Naive B cell (primary cell): ENCODE measurements at places on chromosomes 6 and 20.
A peak's percentile ranks its signal among the peaks of the same experiment; 100 is the strongest.

- peak; percentile 24 for DNase-seq
Measured at GRCh38 chr6:107634324-107635056, 144.6 kb downstream of the SOBP start.

DNA sequence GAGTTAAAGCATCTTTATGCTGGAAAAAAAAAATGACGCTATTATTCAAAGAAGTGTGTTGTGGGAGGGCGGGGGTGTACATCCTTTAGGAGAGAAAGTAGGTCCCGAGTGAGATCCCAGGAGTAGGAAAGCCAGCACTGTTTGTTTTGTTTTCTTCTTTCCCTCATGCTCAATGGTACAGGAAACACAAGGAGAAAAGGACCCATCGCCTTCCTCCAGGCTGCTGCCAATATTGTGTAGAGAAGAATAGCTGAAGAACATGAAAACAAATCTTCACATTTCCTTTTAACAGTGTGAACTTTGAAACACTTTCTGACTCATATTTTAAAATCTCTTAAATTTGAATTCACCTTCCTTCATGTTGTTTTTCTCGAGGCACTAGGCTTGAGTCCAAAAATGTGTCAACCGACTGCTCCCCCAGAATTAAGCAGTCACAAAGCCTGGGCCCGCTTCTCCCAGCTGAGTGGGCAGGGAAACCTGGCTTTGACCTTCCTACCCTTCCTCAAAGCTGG is 22.3 kb downstream of the PPP1R16B start:
- DNase-seq, result no peak

- DNase-seq, result no peak
Measured at GRCh38 chr6:14316651-14317386, 199.2 kb downstream of the CD83 start.

DNA sequence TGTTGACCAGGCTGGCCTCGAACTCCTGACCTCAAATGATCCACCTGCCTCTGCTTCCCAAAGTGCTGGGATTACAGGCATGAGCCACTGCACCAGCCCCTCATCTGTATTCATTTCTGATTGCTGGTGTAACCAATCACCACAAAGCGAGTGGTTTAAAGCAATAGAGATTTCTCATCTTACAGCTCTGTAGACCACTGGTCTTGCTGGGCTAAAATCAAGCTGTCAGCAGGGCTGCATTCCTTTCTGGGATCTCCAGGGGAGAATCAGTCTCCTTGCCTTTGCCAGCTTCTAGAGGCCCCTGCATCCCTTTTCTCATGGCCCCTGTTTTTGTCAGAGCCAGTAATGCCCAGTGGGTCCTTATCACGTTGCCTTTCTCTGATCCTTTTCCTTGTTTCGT is 49.9 kb upstream of the PMEPA1 start:
- no peak for DNase-seq

- DNase-seq, result no peak
Measured at GRCh38 chr6:38773338-38773737, 58.2 kb downstream of the DNAH8 start.

DNA sequence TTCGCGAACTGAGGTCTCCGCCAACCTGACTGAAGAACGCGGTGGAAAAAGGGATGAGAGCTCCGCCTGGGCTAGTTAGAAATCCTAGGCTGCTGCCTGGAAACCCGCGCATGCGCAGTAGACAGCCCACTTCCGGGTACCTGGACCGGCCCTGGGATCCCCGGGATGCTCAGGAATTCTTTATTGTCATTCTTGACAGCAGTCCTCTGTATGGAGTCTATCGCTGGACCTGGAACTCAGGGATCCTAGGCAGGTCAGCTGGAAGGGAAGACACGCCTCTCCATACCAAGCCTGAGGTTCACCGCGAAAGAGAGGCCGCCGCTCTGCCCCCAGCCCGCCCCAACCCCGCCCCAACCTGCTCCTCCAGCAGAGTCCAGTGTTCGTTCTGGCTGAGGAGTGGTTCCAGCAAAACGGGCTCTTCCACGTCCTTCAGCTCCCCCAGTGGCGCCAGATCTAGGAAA is 1379.2 kb upstream of the DEFB115 start:
- no peak for DNase-seq

GRCh38 chr6:88492824-88493223 is 326.7 kb upstream of the CNR1 start:
- no peak for DNase-seq

- DNase-seq, result no peak
Measured at GRCh38 chr20:41047279-41047974, 18.8 kb downstream of the TOP1 start.

GRCh38 chr6:44527181-44527580 is 139.7 kb downstream of the CDC5L start:
- no peak for DNase-seq

DNA sequence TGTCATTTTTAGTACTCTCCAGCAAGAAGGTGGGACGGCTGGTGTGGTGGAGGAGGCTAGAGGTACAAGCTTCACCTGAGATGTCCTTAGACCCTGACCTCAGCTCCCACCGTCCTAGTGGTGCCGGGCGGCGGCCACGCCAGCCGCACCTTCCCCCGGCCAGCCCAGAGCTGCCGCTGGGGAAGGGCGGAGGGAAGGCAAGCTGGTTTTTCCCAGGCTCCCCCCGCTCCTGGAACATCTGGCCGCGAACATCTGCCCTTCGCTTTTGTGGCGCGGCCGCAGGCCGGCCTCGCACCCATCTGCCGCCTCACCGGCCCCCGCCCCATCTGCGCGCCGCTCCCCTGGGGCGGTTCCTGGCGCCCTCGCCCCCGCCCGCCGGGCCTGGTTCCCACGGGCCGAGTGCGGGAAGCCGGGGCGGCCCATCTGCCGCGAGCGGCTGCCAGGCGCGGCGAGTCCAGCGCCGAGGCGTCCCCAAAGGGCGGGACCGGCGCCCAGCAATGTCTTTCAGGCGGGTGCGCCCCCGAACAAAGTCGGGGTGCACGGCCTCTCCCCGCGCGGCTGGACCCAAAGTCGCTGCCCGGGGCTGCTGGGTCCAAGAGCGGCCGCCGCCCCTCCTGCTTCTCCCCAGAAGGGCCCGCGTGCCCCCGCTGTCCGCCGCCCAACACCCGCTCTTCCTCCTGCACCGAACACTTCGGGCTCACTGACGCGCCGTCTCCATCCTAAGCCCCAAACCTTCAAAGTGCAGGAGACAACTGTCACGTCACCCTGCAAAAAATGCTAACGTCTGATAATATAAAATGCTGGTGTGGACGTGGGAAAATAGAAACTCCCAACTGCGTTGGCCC is 17.3 kb upstream of the ID1 start:
- peak; percentile 20 for DNase-seq

GRCh38 chr6:82651845-82652335 is 288.3 kb downstream of the TPBG start:
- DNase-seq, result no peak

DNA sequence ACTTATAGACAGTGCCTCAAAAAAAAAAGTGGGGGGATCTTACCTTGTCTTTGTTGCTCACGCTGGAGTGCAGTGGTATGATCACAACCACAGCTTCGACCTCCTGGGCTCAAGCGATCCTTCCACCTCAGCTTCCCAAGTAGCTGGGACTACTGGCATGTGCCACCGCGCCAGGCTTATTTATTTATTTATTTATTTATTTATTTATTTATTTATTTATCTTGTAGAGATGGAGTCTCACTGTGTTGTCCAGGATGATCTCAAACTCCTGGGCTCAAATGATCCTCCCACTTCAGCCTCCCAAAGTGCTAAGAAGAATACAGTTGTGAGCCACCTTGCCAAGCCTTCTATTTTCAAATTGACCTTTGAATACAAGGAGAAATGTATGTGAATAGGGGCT is 553.0 kb upstream of the BTBD3 start:
- no peak for DNase-seq

DNA sequence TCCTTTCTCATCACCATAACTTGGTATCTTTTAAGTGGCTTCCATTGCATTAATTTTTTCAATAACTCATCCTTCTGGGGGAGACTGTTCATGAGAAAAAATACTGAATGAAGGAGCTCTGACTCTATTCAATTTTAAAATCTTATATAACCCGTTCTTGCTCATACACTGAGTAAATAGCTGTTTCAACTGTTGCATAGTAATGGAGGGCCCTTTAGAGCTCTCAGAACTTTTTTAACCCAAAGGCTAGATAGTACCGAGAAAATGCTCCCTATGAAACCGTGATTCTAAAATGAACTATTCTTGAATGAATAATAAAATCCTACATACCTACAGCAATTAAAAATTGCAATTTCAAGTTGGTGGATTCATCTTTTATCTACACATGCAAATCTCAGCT is 5.3 kb downstream of the SLC2A12 start:
- DNase-seq, result no peak

DNA sequence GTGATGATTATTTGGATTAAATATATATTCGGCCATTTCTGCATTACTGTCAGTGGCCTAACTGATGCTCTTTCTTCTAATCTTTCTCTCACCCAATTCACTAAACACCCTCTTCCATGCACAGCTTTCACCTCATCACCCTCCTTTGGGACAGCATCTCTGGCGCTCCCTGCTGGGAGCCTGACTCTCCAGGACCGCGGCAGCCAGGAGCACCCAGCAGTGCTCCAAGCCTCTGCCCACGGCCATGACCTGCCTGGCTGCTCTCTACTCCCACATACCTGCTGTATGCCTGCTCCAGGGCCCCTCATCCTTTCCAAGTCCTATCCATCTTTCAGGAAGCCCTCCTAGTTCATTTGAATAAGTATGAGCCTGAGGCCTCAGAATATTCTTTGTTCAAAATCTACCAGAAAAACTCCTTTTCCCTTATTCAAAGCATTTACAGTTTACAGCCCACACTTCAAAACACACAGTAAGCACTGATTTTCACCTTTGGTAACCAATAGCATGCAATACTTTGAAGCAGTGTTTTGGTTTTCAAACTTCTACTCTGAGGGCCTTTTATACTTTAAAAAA is 15.2 kb downstream of the CTCFL start:
- no peak for DNase-seq

- DNase-seq, result no peak
Measured at GRCh38 chr6:151317103-151317994, 74.0 kb downstream of the ZBTB2 start.

DNA sequence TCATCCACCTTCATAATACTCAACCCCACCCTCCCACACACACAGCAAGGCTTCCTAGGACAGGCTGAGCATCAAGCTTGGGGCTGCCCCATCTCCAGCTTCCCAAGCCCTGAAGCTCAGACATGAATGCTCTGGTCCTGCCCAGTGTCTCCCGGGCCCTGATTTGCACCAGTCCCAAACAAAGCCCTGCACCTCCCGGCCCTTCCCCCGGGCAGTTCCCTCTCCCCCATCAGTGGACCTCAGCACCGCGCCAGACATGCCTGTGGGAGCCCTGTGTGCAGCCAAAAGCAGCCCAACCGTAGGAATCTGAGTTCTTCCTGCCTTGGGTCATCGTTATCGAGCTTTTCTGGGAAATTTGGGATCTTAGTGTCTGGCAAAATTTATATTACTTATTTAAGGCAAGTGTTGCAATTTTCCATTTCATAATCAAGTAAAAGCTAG is 63.5 kb downstream of the THBS2 start:
- DNase-seq, result no peak

- DNase-seq, result no peak
Measured at GRCh38 chr20:24206995-24207394, 218.4 kb upstream of the GGTLC1 start.

DNA sequence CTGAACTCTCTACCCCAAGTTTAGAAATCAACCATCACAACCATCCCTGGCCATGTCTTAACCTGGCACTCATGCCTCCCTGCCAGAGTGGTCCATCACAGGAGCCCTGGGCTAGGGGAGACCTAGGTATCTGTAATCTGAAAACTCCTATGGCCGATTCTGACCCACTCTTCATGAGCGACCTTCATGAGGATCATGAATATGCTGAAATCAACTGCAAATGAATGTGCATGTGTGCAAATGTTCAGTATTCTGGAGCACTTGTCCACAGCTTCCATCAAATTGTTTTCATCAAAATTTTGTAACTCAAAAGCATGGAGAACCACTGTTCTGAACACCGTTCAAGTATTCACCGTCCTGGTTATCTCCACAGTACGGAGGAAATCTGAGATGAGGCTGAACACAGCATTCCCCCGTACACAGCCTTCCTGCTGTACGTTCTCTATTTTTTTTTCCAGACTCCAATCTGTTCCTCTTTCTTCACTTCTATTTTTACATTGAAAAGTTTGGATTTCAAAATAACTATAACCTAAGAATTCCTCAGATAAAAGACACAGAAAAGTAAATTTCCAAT is 17.7 kb downstream of the METTL24 start:
- DNase-seq, result no peak

DNA sequence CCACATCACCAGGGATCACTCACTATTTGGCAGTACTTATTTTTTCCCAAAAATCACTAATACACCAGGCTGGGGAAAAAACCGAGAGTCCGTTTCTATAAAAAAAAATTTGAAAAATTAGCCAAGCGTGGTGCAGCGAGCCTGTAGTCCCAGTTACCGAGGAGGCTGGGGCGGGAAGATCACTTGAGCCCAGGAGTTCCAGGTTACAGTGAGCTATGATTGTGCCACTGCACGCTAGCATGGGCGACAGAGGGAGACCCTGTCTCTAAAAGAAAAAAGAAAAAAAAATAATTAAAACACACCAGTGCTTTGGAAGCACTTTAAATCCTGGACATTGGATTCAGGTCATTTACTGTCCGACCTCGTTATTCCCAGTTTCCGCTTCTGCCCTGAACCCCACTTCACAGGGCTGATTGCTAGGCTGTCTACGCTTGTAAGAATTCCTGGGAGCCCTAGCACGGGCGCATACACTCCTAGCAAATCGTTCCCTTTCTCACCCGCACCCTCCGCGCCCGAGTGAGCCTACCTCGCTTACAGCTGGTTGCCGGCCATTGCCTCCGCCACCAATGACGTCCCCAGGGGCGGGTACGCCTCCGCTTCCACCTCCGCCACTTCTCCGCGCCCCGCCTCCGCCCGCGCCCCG is at the start of gene TPMT:
Gene TPMT (minus strand): TSS at position 571 of the 643 bp plus-strand sequence. CDS start 5,950 bp downstream, outside the sequence.
- DNase-seq, result no peak

GRCh38 chr6:80976336-80976735 is 776.1 kb downstream of the TENT5A start:
- no peak for DNase-seq

GRCh38 chr6:170313716-170314295 is 7.2 kb downstream of the FAM120B start:
- DNase-seq, result no peak

DNA sequence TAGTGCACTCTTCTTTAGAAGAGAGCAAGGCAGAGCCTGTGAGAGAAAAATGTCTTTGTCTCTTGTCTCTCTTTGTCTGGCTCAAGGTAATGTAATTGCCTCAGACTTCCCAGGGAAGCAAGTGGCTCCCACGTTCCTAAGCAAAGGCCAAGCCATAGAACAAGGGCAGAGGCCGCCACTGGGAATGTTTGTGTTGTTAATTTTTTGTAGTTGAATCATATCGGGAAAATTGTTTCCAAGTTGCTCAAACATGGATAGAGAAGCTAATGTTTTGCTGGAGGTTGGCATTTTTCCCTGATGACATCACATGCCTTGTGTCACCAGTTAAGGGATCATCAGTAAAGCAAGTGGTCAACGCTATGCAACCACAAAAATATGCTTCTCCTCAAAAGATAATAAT is 211.5 kb upstream of the FOXA2 start:
- no peak for DNase-seq

GRCh38 chr6:105162377-105162776 is 17.4 kb downstream of the POPDC3 start:
- DNase-seq, result no peak

- no peak for DNase-seq
Measured at GRCh38 chr20:10632721-10633509, 40.9 kb downstream of the JAG1 start.
